NCI-H510A (cell line): ENCODE measurements at places on chromosomes 4 and X.
A peak's percentile ranks its signal among the peaks of the same experiment; 100 is the strongest.

- no peak for DNase-seq
These were observed 39.5 kb upstream of the RBMX start for GRCh38 chrX:136920001-136920400.

DNA sequence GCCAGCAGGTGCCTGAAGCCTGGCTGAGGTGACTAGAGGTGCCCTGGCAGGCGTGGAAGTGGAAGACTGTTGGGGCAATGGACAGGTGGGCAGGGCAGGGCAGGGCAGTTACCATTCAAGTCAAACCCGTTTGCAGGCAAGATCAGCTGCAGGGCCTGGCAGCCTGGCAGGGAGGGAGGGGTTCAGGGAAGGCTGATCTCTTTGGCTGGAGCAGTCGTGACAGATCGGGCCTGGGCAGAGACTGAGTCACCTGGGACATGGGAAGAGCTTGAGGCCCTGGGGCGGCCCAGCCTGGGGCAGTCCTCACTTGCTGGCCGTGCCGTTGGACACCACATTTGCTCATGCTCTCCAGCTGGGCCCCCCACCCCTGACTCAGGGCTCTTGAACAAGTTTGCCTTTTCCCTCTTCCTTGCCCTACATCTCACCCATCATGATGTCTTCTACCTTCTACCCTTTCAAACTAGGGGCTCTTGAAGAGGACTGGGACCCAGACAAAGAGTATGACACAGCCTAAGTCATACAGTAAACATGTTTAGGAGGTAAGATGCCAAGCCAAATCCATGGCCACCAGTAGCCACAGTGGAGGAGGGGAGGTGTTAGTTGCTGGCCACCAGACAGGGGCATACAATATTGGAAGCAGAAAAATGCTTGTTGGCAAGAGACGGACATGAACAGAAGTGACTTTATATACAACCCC, 2.0 kb upstream of the ZNF185 start:
- no peak for DNase-seq

GRCh38 chr4:173381610-173382009, 10.9 kb downstream of the SAP30 start:
- no peak for DNase-seq

- DNase-seq, result no peak
These were observed 828.3 kb downstream of the TECRL start for GRCh38 chr4:63580796-63581475.

GRCh38 chr4:138330531-138330930, 88.4 kb upstream of the SLC7A11 start:
- no peak for DNase-seq

DNA sequence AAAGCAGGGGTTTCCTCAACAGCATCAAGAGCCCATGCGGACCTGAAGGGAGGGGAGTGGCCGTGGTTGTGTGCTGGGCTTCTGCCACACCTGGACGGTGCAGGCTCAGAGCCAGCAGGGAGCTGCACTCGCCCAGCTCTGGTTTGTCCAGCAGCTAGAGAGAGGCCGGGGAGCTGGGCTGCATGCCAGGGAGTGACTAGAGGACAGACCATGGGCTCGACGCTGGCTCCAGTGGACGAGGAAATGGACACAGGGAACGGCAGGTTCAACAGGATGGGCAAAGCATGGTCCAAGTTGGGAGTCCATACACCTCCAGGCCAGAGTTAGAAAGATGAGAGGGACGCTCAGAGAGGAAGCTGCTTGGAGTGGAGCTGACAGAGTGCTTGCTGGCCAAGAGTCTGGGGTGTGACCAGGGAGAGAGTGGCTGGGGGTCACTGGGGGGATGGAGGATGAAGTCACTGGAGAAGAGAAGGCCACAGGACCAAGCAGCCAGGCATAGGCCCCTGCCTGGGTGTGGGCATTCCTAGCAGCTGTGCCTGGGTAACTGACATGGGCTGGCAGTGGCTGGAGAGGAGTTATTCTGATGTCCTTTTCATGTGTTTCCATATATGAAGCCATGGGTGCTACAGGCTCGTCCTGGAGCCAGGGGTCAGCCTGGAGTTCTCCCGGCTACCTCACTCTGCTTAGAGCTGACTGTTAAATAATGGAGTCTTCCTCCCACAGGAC, 42.8 kb downstream of the HTT-AS start:
- no peak for DNase-seq

GRCh38 chr4:10734697-10735096, 50.1 kb upstream of the CLNK start:
- peak; percentile 78 for DNase-seq

DNA sequence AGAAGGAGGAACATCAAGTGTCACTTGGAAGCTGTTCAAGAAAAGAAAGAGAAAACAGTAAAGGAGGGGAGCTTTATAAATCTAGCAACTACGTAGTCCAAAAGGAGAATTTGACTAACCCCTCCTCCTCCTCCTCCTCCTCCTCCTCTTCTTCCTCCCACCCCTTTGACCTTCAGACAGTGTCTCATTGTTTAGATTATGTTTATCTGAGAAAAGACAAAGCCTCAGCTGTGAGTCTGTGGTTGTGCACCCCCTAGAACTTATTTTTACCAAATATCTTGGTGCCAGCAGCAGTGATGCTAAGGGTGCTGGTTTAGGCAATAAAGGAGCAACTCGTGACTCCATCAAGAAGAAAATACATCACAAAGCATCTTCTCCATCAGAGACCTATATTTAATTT, 68.9 kb upstream of the BMP2K start:
- DNase-seq, result no peak

GRCh38 chrX:11445540-11445939, 152.3 kb downstream of the AMELX start:
- no peak for DNase-seq
